IMR-90 (cell line): ENCODE measurements at places on chromosomes 2 and 18. TPM values are rescaled to one million over a fixed set of nuclear protein-coding genes. Genes with fewer than 3 reads are reported as not detected.

GRCh38 chr2:135745545-135745944 lies 3.9 kb downstream of the UBXN4 start:
- no peaks in the 10 kb centered on the region for H3K27me3 ChIP-seq
- H3K36me3 ChIP-seq = peaks cover 16% of the 10 kb centered on the region
- peaks cover 8% of the 10 kb centered on the region for H3K4me1 ChIP-seq
- 0 out of 2 replicates have a peak overlapping the region, but pooled peaks have one; percentile 42 for H3K27ac ChIP-seq

GRCh38 chr2:9269695-9270360 lies 63.2 kb downstream of the ASAP2 start:
- H3K4me3 ChIP-seq = no peak overlapping the region
- H3K36me3 ChIP-seq = no peaks in the 10 kb centered on the region
- DNase-seq = no peak
- no peak overlapping the region for H3K27ac ChIP-seq

- peak overlapping the region; percentile 16; the same call in 1 of the 2 replicates for H3K4me3 ChIP-seq
- H3K36me3 ChIP-seq = no peaks in the 10 kb centered on the region
- H3K4me1 ChIP-seq = peaks cover 18% of the 10 kb centered on the region
Measured at GRCh38 chr18:22694954-22695353, 238.2 kb upstream of the RBBP8 start.

DNA sequence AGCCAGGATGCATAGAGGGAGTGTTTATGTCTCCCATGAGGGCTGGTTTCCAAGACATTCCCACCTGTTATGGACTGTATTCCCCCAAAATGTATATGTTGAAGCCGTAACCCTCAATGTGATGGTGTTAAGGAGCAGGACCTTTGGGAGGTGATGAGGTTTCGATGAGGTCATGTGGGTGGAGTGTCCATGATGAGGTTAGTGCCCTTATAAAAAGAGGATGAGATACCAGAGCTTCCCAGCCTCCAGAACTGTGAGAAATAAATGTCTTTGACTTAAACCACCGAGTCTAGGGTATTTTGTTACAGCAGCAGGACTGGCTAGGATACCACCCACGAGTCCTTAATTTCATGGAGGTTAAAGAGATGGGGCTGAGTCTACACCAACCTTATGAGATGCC lies 22.6 kb upstream of the EPAS1 start:
- no peak overlapping the region for H3K4me3 ChIP-seq
- H3K27ac ChIP-seq = no peak overlapping the region
- no peak for DNase-seq
- peaks cover 8% of the 10 kb centered on the region for H3K27me3 ChIP-seq
- H3K4me1 ChIP-seq = peaks cover 7% of the 10 kb centered on the region

- peak; percentile 28 for DNase-seq
- H3K36me3 ChIP-seq = no peaks in the 10 kb centered on the region
- H3K4me1 ChIP-seq = no peaks in the 10 kb centered on the region
- no peak overlapping the region for H3K4me3 ChIP-seq
Measured at GRCh38 chr2:230932556-230933511, 7.8 kb upstream of the GPR55 start.

DNA sequence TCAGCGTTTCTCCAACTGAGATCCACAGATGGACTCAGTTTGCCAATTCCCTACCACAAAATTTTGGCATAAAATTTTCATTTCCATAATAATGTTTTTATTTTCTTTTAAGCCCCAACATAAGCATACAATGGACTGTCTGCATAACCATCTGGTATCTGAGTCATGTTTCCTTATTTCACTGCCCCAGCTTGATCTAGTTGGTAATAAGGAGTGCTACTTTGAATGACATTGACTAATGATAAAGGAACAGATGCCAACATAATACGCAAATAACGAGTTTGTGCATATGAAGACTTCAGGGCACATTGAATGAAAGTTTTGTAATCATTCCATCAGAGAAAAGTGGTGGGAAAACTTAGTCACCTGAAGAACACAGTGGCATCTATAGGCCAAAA lies 8.8 kb upstream of the MBD2 start:
- peaks cover 4% of the 10 kb centered on the region for H3K27me3 ChIP-seq
- H3K4me1 ChIP-seq = no peaks in the 10 kb centered on the region
- no peak for DNase-seq

DNA sequence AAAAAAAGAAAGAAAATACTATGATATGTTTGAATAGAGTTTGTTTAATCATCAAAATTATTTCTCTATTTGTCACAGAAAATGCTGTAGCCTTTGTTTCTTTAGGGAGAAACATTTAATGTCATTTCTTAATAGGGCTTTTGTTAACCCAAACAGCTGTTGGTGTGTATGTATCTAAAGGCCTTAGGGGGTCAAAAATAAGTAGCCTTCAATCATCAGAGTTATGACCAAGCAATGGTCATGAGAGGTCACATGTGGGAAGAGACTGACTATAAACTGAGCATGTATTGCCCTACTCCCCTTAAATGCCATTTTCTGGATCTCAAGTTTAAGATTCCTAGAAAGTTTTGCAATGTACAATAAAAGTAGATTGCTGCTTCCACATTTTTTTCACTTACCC lies 22.7 kb downstream of the HNMT start:
- no peaks in the 10 kb centered on the region for H3K4me1 ChIP-seq
- H3K27me3 ChIP-seq = no peaks in the 10 kb centered on the region
- no peak overlapping the region for H3K4me3 ChIP-seq
- H3K36me3 ChIP-seq = peaks cover 2% of the 10 kb centered on the region; the same call in 1 of the 2 replicates
- H3K27ac ChIP-seq = no peak overlapping the region

DNA sequence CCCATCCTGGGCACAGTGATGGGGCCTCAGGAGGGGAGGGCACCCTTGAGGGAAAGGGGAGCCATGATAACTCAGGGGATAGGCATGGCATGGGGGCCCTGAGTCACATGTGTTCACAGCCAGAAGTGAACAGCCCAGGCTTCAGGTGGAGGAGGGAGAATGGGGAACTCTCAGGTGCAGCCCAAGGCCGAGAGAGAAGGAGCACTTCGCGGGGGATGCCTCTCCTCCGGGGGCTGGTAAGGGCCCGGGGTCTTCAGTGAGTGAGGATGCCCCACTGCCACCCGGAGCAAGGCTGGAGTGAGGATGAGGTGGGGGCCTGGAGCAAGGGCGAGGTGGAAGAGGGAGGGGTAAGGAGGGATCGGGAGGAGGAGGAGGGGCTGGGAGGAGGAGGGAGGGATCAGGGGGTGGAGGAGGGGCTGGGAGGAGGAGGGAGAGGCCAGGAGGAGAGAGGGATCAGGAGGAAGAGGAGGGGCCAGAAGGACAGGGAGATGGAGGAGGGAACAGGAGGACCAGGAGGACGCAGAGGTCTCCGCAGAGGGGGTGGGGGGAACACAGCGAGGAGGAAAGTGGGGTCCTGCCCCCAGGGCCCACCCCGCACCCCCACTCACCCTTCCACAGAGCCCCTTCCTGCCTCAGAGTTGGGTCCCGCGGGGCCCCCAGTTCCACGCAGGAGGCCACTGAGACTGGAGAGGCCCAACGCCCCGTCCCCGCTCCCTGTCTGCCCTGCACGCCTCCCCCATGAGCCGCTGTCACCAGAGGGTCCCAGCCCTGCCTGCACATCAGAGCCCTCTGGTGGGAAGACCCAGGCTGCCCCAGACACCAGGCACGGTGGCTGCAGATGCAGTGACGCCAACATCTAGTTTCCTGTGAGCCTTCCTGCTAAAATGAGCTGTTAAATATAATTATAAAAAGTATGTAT lies 42.8 kb downstream of the RAMP1 start:
- H3K4me1 ChIP-seq = peaks cover 16% of the 10 kb centered on the region
- no peak overlapping the region for H3K4me3 ChIP-seq

DNA sequence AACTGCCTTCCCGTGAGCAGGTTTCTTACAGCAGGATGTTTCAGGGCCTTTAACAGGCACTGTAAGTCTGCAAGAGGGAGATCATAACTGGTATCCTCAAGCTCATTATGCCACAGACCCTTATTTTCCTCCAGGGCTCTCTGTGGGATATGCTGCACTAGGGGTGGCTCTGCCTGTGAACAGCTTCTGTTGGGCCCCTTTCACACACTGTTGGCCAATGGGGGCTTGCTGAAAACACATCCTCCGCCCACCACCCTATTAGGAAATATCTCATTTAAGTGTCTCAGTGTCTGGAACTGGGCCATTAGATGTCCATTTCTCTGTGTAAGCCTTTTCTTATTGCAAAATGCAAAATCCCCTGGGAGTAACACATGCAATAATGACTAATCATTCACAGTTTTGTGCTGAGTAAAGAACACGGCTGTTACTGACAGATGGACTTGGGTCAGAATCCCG lies 414.3 kb upstream of the HS6ST1 start:
- DNase-seq = peak; percentile 82
- no peaks in the 10 kb centered on the region for H3K36me3 ChIP-seq

DNA sequence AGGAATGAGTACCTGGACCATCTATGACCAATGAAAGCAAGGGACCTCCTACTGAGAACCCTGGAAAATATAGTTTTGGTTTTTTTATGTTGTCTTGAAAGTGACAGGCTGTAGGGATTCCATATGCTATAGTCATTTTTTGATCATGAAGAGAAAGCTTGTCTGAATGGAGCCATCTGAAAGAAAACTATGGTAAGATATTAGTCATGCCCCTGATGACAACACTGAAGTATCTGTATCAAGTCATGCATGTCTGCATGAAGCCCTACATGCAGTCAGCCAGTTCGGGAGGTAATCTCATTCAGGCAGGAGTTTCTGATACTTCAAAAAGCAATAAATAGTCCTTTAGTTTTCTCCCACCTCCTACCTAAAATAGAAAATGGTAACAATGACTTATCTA lies 1042.0 kb downstream of the DPP10 start:
- DNase-seq = no peak
- H3K27ac ChIP-seq = no peak overlapping the region
- H3K27me3 ChIP-seq = no peaks in the 10 kb centered on the region
- H3K4me3 ChIP-seq = no peak overlapping the region

DNA sequence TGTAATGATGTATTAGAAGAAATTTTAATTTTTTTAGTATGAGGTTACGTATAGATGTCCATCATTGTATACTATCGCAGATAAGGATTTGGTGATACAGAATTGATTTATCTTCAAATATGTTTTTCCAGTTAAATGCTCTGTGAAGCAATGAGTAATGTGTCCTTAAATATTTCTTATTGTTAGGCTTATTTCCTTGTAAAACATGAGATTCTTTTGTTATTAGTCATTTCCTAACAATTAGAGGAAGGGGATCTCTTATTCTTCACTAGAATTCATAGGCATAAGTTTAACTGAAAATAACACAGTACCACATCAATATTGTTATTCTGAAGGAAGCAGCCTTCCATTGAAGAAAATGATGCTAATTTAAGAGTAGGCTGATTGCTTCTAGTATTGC lies 15.5 kb upstream of the OTX1 start:
- H3K4me1 ChIP-seq = no peaks in the 10 kb centered on the region
- no peaks in the 10 kb centered on the region for H3K36me3 ChIP-seq
- H3K27me3 ChIP-seq = no peaks in the 10 kb centered on the region
- DNase-seq = no peak

GRCh38 chr2:64453770-64454385 lies at the start of gene LGALSL:
TSS of gene LGALSL (plus strand) at chr2:64454162. CDS start at chr2:64454546, 384 bp downstream.
- no peaks in the 10 kb centered on the region for H3K36me3 ChIP-seq
- H3K27me3 ChIP-seq = peaks cover 13% of the 10 kb centered on the region
- no peak within 1 kb of the TSS; the same call in 1 of the 2 replicates for H3K27ac ChIP-seq
- DNase-seq = peak; percentile 24
- peak within 1 kb of the TSS; percentile 69 for H3K4me3 ChIP-seq

- peaks cover 8% of the 10 kb centered on the region for H3K36me3 ChIP-seq
- no peaks in the 10 kb centered on the region for H3K27me3 ChIP-seq
- no peak overlapping the region for H3K27ac ChIP-seq
- H3K4me3 ChIP-seq = peak overlapping the region; percentile 93
Measured at GRCh38 chr2:46942891-46943626, 27.5 kb upstream of the MCFD2 start.

DNA sequence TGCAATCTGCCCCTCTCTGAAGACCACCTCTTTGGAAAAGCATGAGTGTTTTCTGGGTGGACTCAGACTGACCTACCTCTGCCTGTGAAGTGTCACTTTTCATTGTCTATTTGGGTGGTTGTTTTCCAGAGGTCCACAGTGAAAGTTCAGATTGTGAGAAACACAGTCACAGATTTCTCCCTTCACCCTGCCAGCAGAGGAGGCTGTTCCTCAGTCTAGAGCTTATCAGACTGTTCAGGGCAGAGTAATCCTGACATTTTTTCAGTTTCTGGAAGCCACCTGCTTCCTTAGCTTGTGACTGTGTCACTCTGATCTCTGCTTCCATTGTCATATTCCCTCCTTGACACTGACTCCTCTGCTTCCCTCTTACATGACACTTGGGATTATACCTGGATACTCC lies 55.4 kb upstream of the RMP24 start:
- no peak for DNase-seq
- no peaks in the 10 kb centered on the region for H3K4me1 ChIP-seq
- no peak overlapping the region for H3K27ac ChIP-seq
- no peaks in the 10 kb centered on the region for H3K36me3 ChIP-seq
- H3K27me3 ChIP-seq = peaks cover 9% of the 10 kb centered on the region

DNA sequence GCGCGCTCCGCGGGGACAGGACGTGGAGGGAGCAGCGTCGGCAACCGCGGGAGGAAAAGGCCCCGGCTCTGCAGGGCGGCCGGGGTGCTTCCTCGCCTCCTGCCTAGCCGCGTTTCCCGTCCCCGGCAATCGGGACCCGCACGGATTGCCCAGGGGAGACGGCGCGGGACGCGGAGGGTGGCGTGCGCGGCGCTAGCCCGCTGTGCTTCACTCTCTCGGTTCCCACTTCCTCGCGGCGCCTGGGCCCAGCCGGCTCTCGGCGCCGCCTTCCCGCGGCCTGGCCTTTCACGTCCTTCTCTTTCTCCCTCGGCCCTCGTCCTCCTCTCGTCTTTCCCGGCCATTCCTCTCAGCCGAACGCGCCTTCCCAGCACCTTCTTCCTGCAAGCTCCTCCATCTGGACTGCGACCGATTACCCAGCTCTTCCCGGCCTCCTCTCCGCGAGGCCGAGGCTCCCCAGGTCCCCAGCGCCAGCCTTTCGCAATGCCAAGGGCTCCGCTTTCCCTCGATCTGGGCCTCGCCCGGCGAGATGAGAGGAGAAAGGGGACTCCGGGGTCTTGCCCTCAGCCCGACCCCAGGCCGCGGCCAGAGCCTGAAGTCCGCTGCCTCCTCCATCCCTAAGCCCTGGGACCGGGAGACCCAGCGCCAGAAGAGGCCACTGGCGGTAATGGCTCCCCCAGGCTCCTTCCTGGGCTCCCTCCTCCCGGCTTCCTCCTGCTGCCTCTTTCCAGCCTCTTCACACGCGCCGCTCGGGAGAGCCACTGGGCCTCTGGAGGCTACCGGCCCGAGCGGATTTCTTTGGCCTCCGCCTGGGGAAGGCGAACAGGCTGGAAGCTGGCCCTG lies 34.3 kb upstream of the ATP6V1B1 start:
- no peaks in the 10 kb centered on the region; the same call in 1 of the 2 replicates for H3K36me3 ChIP-seq
- H3K27me3 ChIP-seq = peaks cover 46% of the 10 kb centered on the region
- peak overlapping the region; percentile 58 for H3K4me3 ChIP-seq
- DNase-seq = peak; percentile 34
- peak overlapping the region; percentile 74 for H3K27ac ChIP-seq

The RAD51AP2 gene
- not detected in 2 replicates for total RNA-seq

The MBP gene
- total RNA-seq = 0.90 and 1.4 TPM in 2 replicates

The TMEM200C gene
- total RNA-seq = 1.4 and 1.7 TPM in 2 replicates

The TYW5 gene
- 3.8 and 6.9 TPM in 2 replicates for total RNA-seq

The CD302 gene
- 3.8 and 6.1 TPM in 2 replicates for total RNA-seq

The TCF23 gene
- total RNA-seq = not detected in 2 replicates

The LOXHD1 gene
- total RNA-seq = not detected in 2 replicates

The NETO1 gene
- 0.28 and 0.36 TPM in 2 replicates for total RNA-seq

The B3GNT7 gene
- total RNA-seq = under 0.01 TPM in 2 replicates
